ENCODE measurements at places on chromosomes 16 and 17.

DNA sequence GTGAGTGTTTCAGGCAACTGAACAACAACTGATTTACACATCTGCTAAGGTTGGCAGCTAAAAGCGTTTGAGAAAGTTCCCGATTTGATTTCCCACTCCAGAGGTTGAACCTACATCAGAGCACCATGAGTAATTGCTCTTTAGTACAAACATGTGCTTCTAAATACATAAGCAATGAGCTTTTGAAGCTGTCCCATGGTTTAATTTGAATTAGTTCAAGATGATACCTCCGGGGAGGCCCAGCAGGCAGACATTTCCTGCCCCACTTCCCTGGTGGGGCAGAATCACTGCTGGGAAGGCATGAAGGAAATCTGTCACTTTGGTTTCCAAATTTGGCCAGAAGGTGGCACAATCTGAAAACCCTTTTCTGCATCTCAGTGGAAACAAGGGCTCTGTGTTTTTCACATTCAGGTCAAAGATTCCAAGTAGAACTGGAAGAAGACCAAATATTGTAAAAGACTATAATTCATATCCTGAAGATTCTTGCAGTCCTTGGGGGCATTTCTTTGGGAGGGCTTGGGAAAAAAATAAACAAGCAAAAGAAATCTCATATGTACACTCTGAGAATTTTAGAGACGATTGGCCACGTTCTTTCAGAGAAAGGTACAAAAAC, 176.2 kb upstream of the FAM20A start:
- peak; percentile 26 for DNase-seq

GRCh38 chr17:45149669-45150664, 1.7 kb downstream of the HEXIM1 start:
- no peak for DNase-seq

GRCh38 chr17:77215281-77215680, 74.5 kb downstream of the SEC14L1 start:
- DNase-seq = no peak

DNA sequence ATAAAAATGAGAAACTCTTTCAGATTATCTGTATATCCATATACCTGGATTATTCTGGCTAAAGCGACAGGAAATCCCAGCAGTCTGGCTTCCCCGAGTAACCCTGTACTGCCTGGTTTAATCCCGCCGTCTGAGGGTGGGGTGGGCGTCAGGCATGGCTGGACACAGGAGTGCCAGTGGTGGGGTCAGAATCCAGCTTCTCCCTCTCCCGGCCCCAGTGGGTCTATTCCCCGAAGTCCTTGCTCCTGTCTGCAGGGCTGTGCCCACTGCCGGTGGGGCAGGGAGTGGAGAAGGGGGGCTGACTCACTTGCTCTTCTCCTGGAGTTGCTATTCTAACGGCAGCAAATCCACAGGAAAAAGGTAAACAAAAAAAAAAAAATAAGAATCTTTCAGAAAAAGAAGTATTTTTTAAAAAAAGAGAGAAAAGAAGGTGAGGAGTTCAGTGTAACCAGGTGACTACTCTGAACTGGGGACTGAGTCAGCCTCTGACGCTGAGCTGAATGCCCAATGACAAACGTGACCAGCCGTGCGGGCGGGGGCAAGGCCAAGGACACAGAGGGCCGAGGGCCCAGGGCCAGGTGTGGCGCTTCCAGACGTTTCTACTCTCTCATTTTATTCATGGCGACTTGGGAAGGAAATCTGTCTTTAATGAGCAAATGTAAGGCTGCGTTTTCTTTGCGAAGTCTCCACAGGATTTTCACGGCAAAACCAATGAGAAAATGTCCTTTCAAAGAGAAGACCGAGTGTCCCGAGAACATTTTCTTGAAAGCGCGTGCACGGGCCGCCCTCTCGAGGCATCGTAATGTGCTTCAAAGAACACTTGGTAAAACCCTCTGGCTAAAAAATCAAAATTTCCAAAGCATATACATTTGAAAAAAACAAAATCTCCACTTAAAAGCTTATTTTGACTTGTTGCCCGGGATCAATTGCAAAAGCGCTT, 20.2 kb downstream of the FOXF1 start:
- no peak for DNase-seq

GRCh38 chr16:2308089-2308962, 32.2 kb downstream of the ABCA3 start:
- DNase-seq = no peak

GRCh38 chr17:56085576-56086267, 67.6 kb upstream of the ANKFN1 start:
- DNase-seq = no peak

- DNase-seq = no peak
Measured at GRCh38 chr16:55003916-55004315, 73.3 kb downstream of the IRX5 start.

DNA sequence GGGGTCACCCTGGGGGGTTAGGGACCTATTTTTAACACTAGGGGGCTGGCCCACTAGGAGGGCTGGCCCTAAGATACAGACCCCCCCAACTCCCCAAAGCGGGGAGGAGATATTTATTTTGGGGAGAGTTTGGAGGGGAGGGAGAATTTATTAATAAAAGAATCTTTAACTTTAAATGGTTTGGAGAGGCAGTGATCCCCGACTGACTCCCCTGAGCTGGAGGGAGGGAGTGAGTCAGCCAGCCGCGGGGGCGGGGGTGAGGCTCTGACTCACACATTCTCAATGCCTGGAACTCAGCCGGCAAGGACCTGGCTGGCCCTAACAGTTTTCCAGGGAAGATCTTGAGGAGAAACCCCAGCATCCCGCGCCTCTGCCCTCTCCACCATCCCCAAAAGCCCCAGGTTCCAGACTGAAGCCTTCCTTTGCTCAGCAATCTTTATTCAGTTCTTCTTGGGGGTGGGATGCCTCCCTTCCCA, 1.5 kb downstream of the HCFC1R1 start:
- DNase-seq = peak; percentile 87

DNA sequence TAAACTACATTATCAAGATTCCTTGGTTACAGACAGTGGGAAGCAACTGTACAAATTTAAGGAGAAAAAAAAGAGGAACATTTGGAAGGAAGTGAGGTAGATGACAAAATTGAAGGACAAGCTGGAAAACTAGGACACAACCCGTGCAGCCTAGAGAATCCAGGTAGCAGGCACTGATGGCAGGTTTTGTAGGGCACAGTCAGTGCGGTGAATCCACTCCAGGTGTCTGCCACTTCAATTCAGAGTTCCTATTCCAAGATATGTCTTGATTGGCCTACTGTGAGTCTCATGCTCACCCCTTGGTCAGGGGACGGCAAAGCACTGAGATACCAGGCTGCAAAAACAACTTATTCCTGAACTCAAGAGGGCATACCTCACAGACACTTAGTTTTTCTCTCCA, 37.8 kb downstream of the TNRC6C start:
- no peak for DNase-seq

DNA sequence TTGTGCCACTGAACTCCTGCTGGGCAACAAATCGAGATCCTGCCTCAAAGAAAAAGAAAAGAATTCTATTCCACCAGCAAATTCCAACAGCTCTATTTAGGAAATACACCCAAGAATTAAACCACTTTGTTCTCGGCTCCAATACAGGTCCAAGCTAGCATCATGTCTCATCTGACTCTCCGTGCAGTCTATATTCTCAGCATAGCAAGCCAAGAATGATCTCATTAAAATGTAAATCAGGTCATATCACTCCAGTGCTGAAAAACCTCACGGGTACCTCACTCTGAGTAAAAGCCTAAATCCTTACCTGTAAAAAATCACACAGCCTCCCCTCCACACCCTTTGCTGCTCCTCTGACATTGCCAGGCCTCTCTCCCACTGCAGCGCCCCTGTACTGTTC, 23.9 kb downstream of the UBE2G1 start:
- no peak for DNase-seq

- no peak for DNase-seq
Measured at GRCh38 chr17:30605027-30605426, 127.8 kb downstream of the GOSR1 start.

DNA sequence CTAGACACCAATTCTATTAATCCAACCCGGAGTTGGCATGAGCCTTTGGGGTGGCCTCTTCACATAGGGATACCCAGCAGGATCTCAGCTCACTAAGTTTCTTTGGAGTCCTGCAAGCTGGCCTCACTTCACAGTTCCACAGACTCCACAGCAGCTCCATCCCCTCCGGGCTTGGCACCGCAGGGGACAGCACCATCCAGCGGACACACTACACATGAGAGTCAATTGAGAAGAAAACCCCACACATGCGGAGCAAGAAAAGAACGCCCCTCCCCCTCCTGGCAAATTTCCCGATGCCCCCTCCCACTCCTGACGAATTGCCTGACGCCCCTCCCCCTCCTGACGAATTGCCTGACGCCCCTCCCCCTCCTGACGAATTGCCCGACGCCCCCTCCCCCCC, 31.1 kb downstream of the KLHDC4 start:
- DNase-seq = no peak

DNA sequence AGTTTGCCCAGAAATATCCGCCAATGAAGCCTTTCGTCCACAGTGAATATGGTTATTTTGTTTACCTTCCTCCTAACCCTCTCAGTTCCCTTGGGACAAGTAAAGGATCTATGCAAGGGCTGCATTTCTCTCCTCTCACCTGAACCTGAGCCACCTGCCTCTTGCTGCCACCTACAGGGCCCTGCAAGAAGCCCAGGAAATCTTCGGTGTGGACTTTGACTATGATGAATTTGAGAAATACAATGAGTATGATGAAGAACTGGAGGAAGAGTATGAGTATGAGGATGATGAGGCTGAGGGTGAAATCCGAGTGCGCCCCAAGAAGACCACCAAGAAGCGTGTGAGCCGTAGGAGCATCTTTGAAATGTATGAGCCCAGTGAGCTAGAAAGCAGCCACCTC, 14.0 kb downstream of the SUPT6H start:
- DNase-seq = peak; percentile 70

- no peak for DNase-seq
Measured at GRCh38 chr16:23975293-23975692, 139.5 kb downstream of the PRKCB start.

GRCh38 chr16:89152831-89153700, 18.5 kb upstream of the CDH15 start:
- DNase-seq = peak; percentile 51
